Heart left ventricle (tissue), 16 donors: ENCODE measurements at places on chromosomes 7 and 10.

DNA sequence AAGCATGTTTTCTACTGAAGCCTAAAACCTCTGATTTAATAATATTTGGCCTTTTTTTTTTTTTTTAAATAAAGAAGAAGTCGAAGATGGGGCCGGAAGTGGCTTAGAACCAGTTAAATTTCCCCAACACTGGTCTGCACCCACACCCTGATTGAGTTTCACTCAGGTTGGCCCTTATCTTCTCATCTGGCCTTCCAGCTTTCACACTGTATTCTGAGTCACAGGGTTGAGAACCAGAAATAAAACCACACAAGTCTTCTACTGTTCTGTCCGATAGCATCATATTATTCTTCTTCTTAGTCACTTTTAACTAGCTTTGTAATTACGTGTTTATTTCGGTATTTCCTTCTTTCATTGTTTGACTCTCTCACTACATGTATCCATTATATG is 9.9 kb downstream of the ZNF365 start:
- no peak overlapping the region for H3K4me3 ChIP-seq
- DNase-seq, result no peak
- no peaks in the 10 kb centered on the region for H3K27me3 ChIP-seq
- no peaks in the 10 kb centered on the region for H3K4me1 ChIP-seq

DNA sequence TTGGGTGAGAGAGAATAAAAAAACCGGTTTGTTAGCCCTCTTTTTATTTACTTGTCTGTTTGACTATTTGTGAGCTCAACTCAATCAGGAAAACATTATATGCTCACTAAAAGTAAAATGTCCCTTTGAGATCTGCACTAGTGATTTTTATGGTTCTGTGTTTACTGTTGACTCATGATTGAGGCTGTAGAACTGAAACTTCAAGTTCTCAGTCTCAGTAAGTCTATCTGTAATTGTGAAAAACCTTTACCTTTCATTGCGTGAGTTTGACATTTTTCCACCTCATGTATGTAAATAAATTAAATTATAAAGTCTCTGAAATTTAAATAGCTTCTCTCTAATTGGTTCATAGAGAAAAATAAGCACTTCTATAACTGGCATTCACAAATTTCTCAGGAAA is 17.0 kb upstream of the CASD1 start:
- DNase-seq, result no peak
- H3K4me1 ChIP-seq, result no peaks in the 10 kb centered on the region
- H3K27me3 ChIP-seq, result no peaks in the 10 kb centered on the region
- no peak overlapping the region for H3K27ac ChIP-seq
- no peak overlapping the region for H3K4me3 ChIP-seq

GRCh38 chr10:113426181-113426877 is 126.5 kb upstream of the HABP2 start:
- no peak for DNase-seq
- H3K36me3 ChIP-seq, result no peaks in the 10 kb centered on the region
- H3K4me3 ChIP-seq, result no peak overlapping the region
- H3K27ac ChIP-seq, result no peak overlapping the region
- peaks cover 14% of the 10 kb centered on the region for H3K4me1 ChIP-seq

DNA sequence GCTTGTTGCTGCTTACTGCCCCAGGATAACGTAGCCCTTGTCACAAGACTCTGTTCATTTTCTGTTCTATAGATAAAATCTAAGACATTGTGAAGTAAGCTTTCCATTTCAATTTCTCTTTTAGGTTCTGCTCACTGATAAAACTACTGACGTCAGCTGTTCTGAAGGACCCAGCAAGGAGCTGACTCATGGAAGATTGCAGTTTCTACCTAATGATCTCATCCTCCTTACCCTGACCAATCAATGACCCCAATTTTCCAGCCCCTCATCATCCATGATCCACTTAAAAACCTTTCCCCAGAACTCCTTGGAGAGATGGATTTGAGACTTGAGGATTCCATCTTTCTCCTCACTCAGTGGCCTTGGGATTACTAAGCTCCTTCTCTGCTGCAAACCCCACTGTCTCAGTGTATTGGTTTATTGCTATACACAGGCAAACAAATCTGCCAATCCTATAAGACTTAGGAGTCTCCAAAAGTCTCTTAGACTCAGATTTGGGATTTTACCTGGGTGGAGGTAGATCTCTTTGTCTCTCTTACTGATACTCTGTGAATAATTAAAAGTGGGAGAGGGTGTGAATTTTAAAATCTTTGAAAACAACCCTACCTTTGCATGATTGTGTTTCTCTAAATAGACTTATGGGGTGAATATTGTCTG is 109.2 kb upstream of the TRIM24 start:
- H3K27me3 ChIP-seq, result no peaks in the 10 kb centered on the region
- H3K4me3 ChIP-seq, result no peak overlapping the region
- no peaks in the 10 kb centered on the region for H3K36me3 ChIP-seq
- no peak for DNase-seq
- H3K27ac ChIP-seq, result no peak overlapping the region

- no peaks in the 10 kb centered on the region for H3K4me1 ChIP-seq
- no peaks in the 10 kb centered on the region for H3K36me3 ChIP-seq
- no peak overlapping the region for H3K4me3 ChIP-seq
- H3K27ac ChIP-seq, result no peak overlapping the region
- no peak for DNase-seq
Measured at GRCh38 chr7:47095946-47096345, 486.0 kb downstream of the TNS3 start.

GRCh38 chr7:6232534-6232933 is 39.9 kb downstream of the CYTH3 start:
- H3K27me3 ChIP-seq, result no peaks in the 10 kb centered on the region
- DNase-seq, result peak; percentile 68
- H3K27ac ChIP-seq, result peak overlapping the region; percentile 58
- H3K4me3 ChIP-seq, result peak overlapping the region; percentile 25
- no peaks in the 10 kb centered on the region for H3K36me3 ChIP-seq

GRCh38 chr7:42167206-42167605 is 69.8 kb downstream of the GLI3 start:
- H3K36me3 ChIP-seq, result no peaks in the 10 kb centered on the region
- no peak overlapping the region for H3K4me3 ChIP-seq
- peaks cover 8% of the 10 kb centered on the region for H3K4me1 ChIP-seq
- no peak for DNase-seq
- no peak overlapping the region for H3K27ac ChIP-seq

- H3K36me3 ChIP-seq, result no peaks in the 10 kb centered on the region
- no peak overlapping the region for H3K4me3 ChIP-seq
Measured at GRCh38 chr10:132383101-132383500, 13.9 kb upstream of the PWWP2B start.

DNA sequence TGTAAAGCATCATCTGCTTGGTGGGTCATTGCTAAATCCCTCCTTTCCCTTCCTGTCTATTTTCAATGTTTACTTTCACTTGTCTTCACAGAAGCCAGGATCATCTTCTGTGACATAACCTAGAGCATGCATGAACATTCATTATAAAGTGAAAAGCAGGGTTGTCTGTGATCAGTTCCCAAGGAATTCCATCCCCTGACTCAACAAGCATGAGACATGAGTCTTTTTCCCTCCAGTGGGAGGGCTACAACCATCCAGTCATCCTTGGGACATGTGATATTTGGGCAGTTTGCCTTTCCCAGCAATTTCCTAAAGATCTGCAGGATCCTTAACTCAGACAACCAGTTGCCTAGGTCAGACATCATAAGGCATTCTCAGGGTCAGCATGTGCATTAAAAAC is 166.3 kb upstream of the TMEM196 start:
- H3K4me1 ChIP-seq, result no peaks in the 10 kb centered on the region
- no peak overlapping the region for H3K27ac ChIP-seq
- no peak for DNase-seq
- H3K27me3 ChIP-seq, result no peaks in the 10 kb centered on the region
- no peak overlapping the region for H3K4me3 ChIP-seq

DNA sequence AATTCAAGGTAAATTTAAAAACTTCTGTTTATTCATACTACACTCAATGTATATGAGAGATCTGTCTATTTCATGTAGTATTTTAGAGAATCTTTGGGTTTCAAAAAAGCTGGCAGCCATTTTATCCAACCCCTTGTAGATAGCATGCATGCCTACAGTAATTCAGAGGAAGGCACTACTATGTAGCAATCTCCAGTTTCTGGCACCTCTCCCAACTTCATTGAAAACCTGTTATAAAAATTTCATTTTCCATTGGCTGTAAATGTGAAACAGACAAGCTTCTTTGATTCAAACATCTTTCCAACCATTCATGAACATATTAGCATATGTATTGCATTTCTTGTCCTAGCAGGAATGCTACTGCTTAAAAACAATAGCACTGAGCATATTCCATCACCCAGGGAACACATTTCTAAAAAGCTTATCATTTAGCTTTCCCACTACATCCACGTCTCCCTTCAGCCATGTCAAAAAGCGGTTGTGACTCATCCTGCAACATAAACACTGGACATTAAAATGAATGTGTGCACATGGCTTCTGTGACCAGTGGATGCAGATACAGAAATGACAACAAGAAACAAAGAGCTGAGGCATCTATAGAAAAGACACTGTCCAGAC is 330.4 kb upstream of the AOAH start:
- H3K27me3 ChIP-seq, result no peaks in the 10 kb centered on the region
- H3K4me3 ChIP-seq, result no peak overlapping the region
- no peak overlapping the region for H3K27ac ChIP-seq
- no peaks in the 10 kb centered on the region for H3K36me3 ChIP-seq

- no peaks in the 10 kb centered on the region for H3K36me3 ChIP-seq
- DNase-seq, result no peak
- peak overlapping the region; percentile 15 for H3K4me3 ChIP-seq
- H3K27me3 ChIP-seq, result peaks cover 52% of the 10 kb centered on the region
Measured at GRCh38 chr7:150975536-150976319, 2.4 kb downstream of the KCNH2 start.

GRCh38 chr7:129989466-129989865 is 36.7 kb upstream of the UBE2H start:
- DNase-seq, result peak; percentile 1
- H3K27ac ChIP-seq, result no peak overlapping the region
- H3K4me3 ChIP-seq, result no peak overlapping the region
- H3K4me1 ChIP-seq, result no peaks in the 10 kb centered on the region
- no peaks in the 10 kb centered on the region for H3K27me3 ChIP-seq
- no peaks in the 10 kb centered on the region for H3K36me3 ChIP-seq

GRCh38 chr7:134420424-134421125 is 38.3 kb downstream of the AKR1B1 start:
- no peak overlapping the region for H3K4me3 ChIP-seq
- no peak overlapping the region for H3K27ac ChIP-seq
- H3K36me3 ChIP-seq, result no peaks in the 10 kb centered on the region
- no peaks in the 10 kb centered on the region for H3K4me1 ChIP-seq
- H3K27me3 ChIP-seq, result no peaks in the 10 kb centered on the region

DNA sequence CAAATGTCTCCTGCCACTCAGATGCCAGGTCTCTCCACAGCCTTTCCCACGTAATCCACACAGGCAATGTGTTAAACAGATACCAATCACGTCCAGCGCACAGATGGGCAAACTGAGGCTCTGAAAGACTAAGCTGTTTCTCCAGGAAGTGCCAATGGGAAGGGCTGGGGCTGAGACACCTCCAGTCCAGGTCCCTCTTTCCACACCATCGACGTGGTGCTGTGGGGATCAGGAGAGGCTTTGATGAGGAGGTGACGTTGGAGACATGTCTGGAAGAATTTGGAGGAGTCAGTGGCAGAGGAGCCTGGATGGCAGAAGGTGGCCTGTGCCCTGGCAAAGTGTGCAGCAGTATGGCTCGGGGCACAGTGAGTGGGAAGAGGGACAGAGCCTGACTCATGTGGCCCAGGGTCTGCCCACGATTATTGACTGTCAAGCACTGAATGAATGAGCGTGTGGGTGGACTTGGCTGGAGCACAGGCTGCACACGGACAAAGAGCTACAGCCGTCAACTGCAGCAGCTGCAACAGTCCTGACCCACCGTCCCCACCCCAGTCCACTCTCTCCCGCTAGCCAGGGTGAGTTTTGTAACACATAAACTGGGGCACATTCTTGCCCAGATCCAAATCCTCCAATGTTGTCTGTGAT is 40.8 kb upstream of the HSPA12A start:
- H3K4me3 ChIP-seq, result no peak overlapping the region
- no peaks in the 10 kb centered on the region for H3K36me3 ChIP-seq
- no peak overlapping the region for H3K27ac ChIP-seq
- DNase-seq, result peak; percentile 41
- H3K4me1 ChIP-seq, result peaks cover 4% of the 10 kb centered on the region

DNA sequence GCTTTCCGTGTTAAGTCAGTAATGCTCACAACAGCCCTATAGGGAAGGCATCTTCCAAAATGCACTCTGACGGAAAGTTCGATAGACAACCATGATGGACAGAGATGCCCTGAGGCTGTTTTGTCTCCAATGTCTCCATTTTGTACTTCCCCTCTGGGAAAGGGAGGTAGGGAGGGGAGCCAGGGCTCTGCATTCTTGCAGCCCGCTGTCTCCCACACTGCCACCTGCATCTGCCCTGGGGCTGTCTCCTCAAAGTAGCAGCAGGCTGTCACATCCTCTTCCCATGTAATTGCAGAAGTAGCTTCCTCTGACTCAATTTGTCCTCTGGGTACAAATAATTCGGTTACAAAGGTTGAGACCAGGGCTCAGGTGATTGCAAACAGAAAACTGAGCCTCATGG is 131.4 kb downstream of the GPAM start:
- H3K4me1 ChIP-seq, result no peaks in the 10 kb centered on the region
- H3K4me3 ChIP-seq, result no peak overlapping the region
- no peaks in the 10 kb centered on the region for H3K27me3 ChIP-seq
- no peak overlapping the region for H3K27ac ChIP-seq

- H3K4me1 ChIP-seq, result no peaks in the 10 kb centered on the region
- H3K27me3 ChIP-seq, result peaks cover 4% of the 10 kb centered on the region
- H3K4me3 ChIP-seq, result no peak overlapping the region
Measured at GRCh38 chr7:64863021-64863420, 40.1 kb upstream of the ZNF273 start.

DNA sequence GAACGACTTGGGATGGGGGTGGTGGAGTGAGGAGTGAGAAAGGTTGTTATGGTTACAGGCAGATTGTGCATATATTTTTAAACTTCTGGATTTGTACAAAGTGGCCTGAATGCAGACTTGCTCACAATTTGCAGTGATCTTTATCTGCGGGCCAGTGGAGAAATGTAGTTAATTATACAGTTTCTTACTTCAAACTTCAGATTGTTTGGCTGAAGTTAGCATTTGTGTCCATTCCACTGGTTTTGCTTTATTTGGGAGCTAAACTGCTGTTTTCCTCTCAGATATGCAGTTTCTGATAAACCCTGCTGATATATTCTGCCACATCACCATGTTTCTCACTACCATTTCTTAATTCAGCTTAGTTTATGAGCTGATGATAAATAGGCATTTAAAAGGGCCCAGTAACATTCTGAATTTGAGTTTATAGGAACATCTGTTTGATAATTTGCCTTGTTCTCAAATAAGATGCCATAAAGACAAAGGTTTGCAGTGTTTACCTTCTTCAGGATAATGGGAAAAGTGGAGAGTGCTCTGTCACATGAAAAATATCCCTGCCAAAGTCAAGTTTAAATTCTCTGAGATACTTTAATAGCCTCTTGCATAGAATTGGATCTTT is 170.1 kb downstream of the ST7 start:
- H3K27ac ChIP-seq, result no peak overlapping the region
- DNase-seq, result no peak
- H3K27me3 ChIP-seq, result no peaks in the 10 kb centered on the region
- H3K4me1 ChIP-seq, result peaks cover 18% of the 10 kb centered on the region
- H3K36me3 ChIP-seq, result peaks cover 17% of the 10 kb centered on the region
- H3K4me3 ChIP-seq, result no peak overlapping the region

- no peak for DNase-seq
Measured at GRCh38 chr7:27973625-27974024, 207.0 kb downstream of the JAZF1 start.
